Muscle of back (tissue), 13 donors: ENCODE measurements at places on chromosomes 1 and 21.

DNA sequence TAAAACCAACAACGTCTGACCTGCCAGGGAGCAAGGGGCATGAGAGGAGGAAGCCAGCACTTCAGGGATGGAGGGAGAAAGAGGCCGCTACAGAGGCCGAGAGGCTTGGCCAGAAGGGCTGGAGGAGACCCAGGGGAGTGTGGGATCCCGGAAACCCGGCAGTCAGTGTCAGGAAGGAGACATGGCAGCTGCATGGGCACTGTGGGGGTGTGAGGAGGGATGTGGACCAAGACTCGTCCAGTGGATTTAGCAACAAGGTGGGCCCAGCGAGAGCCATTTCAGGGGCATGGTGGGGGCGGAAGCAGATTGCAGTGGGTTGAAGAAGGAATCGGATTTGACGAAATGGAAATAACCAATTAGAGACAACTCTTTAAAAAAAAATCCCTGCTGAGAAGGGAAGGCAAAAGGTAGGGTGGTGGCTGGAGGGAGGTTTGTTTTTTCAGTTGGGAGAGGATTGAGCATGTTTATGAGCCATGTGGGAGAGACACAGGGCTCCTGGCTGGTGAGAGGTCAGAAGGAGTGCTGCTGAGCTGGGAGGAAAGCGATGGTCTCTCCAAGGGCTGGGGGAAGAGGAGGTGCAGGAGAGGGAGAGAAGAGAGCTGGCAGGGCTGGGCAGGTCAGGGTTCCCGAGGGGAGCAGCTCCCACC is 4.4 kb downstream of the B4GALT2 start:
- no peak for DNase-seq

DNA sequence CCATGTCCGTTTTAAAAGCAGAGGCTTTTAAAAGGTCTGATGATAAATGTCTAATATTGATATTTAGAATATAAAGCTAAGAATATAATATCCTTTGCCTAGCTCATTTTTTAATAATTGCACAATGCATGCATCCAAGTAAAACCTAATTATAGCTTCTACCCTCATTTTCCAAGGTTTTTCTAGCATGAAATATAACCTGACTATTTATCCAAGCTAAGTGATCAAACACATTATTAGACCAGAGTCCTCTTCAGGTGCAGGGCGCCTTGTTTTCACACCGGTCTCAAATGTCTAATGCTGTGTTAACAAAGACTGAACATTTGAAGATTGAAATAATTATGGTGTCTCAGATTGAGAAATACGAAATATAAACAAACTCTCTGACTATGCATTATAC is 648.9 kb upstream of the CXADR start:
- DNase-seq, result no peak

- peak; percentile 4 for DNase-seq
These were observed 43.1 kb downstream of the SCP2 start for GRCh38 chr1:52970149-52970548.

DNA sequence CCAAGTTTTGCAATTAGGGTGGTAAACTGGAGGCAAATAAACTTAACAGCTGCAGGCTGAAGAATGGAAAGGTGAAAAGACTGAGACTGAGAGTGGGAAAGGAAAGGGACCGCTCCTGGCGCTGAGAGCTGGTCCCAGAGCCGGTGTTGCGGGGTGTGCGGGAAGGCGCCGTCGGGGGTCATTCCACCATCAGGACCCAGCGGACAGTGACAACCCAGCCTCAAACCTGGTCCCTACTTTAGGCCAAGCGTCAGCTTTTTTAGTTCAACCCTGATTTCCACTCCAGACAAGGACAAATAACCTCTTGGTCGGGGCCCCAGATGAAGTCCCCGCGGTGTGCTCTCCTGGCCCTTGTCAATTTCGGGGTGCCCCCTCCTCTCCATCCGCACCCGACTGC is 145.8 kb upstream of the ETS2 start:
- no peak for DNase-seq

- no peak for DNase-seq
These were observed 70.6 kb downstream of the OBSCN start for GRCh38 chr1:228278432-228278941.

- no peak for DNase-seq
These were observed 1.2 kb upstream of the LRRC53 start for GRCh38 chr1:74513411-74514300.

GRCh38 chr1:36771660-36772284 is 262.5 kb downstream of the GRIK3 start:
- DNase-seq, result no peak

DNA sequence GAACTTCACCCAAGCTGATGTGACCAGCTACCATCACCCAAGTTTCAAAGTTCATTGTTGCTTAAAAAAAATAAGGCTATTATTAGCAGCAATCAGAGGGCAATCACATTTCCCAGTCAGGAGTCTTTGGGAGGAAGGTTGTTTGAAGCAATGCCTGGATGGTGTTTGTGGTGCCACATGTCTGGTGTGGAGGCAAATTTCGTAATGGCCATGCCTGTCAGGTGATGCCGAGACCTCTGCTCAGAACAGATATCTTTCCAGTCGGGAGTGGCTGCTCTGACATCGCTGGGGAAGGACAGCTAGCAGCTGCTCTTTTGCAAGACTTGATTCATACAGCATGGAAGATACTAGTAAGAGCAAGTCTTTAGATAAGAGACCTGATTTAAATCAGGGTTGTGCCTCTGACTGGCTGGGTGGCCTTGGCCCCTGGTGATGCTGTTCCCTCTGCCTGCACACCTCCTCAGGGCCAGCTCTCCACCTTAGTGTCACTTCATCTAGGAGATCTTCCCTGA is 187.8 kb upstream of the JUN start:
- DNase-seq, result no peak

DNA sequence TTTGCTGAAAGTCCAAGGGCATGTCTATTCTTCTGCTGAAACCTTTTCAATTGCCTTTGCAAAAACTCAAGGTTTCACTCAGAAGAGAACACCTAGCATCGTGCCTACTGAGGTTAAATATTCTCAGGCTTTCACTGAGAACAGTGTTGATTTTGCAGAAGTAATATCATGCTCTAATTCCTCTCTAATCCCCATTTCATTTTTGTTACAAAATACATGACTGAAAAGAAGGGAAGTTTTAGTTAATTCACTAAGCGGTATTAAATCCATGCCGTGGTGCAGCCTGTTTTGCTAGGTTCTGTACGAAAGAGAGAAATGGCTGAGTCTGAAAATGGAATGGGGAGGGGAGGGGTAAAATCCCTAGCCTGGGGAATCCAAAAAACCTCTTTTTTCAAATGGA is 163.2 kb upstream of the CAMK1G start:
- no peak for DNase-seq

DNA sequence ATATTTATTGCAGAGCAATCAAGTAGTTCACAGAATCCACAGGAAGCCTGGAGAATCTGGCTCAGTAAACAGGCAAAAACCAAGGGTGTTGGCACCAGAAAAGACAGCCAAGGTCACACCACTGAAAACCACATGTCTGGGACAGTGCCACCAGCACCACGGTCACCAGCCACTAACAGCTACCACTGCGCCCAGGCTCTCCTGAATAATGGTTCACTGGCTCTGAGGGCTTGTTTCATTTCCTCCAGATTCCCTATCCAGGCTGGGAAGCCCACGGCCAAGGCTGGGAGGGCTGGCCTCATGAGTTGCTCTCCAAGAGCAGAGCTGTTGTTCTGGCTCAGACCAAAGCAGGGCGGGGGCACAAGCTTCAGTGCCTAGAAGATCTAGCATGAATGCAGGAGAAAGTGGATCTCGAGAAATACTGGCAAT is 54.5 kb upstream of the PTGFRN start:
- DNase-seq, result peak; percentile 73

- DNase-seq, result no peak
These were observed 1.7 kb upstream of the RSPO1 start for GRCh38 chr1:37636435-37636834.

GRCh38 chr1:43991200-43991475 is 261 bp upstream of the CCDC24 start:
- DNase-seq, result no peak

DNA sequence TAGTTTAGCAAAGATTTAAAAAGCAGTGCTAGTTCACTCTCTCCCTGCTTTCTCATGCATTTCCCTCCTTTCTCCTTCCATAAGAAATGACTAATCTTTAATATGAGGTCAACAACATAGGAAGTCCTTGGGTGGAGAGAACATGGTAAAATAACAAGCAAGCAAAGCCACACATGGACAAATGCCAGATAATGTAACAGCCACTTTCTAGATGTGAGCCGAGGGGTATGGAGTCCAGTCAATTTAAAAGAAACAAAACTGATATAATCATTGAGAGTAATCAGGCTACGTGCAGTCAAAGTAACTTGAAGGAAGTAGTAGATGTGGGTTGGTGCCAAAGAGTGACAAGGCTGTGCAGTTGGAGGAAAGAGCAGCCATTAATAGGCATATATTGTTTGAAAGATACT is 69.6 kb downstream of the DUSP10 start:
- peak; percentile 42 for DNase-seq

DNA sequence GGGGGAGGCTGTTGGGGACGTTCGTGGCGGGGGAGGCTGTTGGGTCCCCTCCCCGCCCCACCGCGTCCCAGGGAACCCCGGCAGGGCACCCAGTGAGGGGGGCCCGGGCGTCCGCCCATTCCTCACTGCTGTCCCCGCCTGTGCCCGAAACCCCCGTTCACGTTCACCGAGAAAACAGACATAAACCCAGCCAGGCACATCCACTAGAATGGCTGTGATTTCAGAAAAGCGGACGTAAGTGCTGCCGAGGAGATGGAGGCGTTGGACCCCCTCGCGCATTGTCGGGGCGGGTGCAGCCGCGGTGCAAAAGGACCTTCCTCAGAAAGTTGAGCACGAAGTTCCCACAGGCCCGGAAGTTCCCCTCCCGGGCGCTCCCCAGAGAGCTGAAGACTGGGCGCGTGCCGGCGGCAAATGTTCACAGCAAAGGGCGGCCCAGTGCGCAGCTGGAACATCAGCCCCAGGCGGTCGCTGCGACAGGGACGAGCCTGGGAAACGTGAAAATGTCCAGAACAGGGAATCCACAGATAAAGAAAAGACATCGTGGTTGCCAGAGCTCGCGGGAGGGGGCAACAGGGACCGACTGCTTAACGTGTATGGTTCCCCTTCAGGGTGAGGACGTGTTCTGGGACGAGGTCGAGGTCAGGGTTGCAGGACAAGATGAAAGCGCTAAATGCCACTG is 18.5 kb upstream of the SAMD11 start:
- DNase-seq, result no peak
